ENCODE measurements at places on chromosomes 6 and 20. TPM values are rescaled to one million over a fixed set of nuclear protein-coding genes. Genes with fewer than 3 reads are reported as not detected.

GRCh38 chr20:48629960-48630315, 197.9 kb downstream of the PREX1 start:
- no peak for DNase-seq

DNA sequence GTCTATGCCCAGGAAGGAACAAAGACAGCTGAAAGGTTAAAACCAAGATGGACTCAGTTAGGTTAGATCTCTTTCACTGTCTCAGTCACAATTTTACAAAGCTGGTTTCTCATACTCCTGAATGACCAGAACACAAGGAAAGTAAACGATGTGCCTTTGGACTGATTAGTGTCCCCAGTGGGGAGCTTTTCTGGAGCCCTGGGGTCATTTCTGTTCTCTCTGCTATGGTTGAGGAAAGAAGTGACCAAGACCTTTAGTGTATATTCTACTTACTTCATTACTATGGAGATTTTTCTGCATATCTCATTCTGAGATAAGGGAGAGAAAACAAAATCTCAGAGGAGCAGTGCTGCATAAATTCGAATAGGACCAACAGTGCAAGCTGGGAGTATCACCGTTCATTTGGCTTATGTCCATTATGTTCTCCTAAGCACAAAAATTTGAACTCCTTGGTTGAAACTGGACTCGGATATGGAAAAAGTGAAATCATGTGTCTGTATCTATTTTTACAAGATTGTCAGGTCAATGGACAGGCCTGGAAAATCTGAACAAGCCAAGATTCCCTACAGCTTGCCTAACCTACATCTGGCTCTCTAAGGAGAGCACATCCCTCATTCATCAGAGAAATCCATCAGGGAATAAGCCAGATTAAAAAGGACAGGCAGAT, 34.4 kb upstream of the ENPP1 start:
- peak; percentile 76 for DNase-seq

DNA sequence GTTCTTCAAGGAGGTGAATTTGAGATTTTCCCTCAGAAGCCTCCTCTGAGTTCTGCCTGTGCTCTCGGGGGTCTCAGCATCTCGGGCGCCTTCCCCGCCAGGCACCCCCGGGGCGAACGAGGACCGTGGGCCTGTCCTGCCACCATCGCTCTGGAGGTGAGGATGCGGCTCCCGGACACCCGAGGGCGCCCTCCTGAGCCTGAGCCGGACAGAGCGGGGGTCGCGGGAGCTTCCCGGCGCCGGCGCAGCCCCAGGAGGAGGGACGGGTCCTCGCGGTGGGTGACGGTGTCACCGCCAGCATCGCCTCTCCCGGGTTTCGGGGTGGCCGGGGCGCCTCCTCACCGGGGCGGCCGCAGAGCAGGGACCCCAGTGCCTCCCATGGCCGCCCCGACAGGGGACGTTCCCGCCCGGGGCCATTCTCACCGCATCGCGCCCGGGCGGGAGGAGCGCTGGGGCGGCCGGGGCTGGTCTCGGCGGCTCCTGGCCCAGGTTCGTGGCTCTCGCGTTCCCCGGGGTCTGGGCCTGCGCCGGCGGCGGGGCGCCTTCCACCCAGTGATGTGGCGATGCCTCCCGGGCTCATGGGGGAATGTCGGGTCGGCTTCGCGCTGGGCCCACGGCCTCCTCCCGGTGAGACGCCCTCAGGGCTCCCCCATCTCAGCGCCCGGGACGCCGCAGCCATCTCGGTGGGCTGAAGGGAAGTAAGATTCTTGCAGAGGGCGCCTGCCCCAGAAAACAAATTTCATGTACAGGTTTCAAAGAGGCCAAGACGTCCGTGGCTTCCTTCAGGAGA, 210.5 kb downstream of the ERMARD start:
- DNase-seq = no peak

- no peak for DNase-seq
These were observed 50.1 kb downstream of the CYP24A1 start for GRCh38 chr20:54123587-54124180.

Gene HLA-DOB
- 0.69 TPM for total RNA-seq

GRCh38 chr6:111175109-111175508, 87.8 kb downstream of the SLC16A10 start:
- DNase-seq = peak; percentile 42

GRCh38 chr6:95091823-95092436, 485.4 kb upstream of the MANEA start:
- DNase-seq = peak; percentile 43

All from skin of body (tissue), 3 donors.